ENCODE measurements at places on chromosomes 2 and 18. TPM values are rescaled to one million over a fixed set of nuclear protein-coding genes. Genes with fewer than 3 reads are reported as not detected.

GRCh38 chr2:180980943-180981911 lies 822 bp downstream of the UBE2E3 start:
- peak overlapping the region; percentile 82 for H3K27ac ChIP-seq
- H3K4me1 ChIP-seq = peaks cover 29% of the 10 kb centered on the region
- H3K36me3 ChIP-seq = peaks cover 18% of the 10 kb centered on the region
- H3K27me3 ChIP-seq = no peaks in the 10 kb centered on the region
- H3K4me3 ChIP-seq = peak overlapping the region; percentile 97

DNA sequence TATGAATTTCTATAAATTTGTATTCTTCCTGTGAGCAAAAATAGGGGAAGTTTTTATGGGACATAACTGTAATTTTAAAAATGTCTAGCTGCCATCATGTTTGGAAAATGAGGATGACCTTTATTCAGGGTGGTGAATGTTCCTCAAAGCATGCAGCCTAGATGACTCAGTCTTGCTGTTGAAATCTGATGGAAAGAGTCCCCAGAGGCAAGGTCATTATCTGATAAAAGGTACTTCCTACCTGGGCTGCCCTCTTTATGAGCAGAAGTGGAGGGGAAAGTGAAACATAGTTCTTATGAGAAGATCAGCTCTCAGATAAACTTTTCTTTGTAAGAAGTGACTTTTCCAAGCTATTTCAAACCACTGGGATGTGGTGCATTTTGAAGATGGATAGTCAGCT lies 1144.7 kb upstream of the PIK3C3 start:
- no peak overlapping the region for H3K27ac ChIP-seq
- DNase-seq = no peak
- H3K4me3 ChIP-seq = no peak overlapping the region
- H3K27me3 ChIP-seq = no peaks in the 10 kb centered on the region
- H3K36me3 ChIP-seq = no peaks in the 10 kb centered on the region

- no peak overlapping the region for H3K27ac ChIP-seq
- no peak overlapping the region for H3K4me3 ChIP-seq
- peaks cover 4% of the 10 kb centered on the region for H3K36me3 ChIP-seq
- DNase-seq = no peak
- H3K27me3 ChIP-seq = peaks cover 77% of the 10 kb centered on the region
Observed at GRCh38 chr2:199471443-199472057, 13.8 kb upstream of the SATB2 start.

GRCh38 chr2:53969285-53969967 lies 1.4 kb downstream of the PSME4 start:
- peaks cover 9% of the 10 kb centered on the region for H3K36me3 ChIP-seq
- peaks cover 58% of the 10 kb centered on the region for H3K4me1 ChIP-seq
- H3K27me3 ChIP-seq = no peaks in the 10 kb centered on the region

Gene DOK6
- total RNA-seq = not detected

Gene REG3G
- not detected for total RNA-seq

DNA sequence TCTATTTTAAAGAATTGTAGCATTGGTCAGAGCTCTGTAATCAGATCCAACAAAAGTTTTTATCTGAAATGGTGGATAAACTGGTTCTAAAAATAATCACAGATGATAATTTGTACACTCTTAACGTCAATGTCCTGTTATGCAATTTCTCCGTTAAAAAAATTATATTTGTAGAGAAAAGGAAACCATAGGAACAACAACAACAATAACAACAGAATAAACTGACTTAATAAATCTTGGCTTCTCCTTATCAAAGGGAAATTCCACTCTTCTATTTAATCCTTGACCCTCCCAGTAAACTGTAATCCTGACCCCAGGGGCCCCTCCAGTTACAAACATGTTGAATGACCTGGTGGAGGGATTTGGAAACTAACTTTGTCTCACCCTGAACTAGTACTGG lies 78.6 kb upstream of the ZFP36L2 start:
- DNase-seq = no peak
- no peak overlapping the region for H3K4me3 ChIP-seq
- no peaks in the 10 kb centered on the region for H3K36me3 ChIP-seq
- no peaks in the 10 kb centered on the region for H3K27me3 ChIP-seq
- H3K27ac ChIP-seq = no peak overlapping the region

DNA sequence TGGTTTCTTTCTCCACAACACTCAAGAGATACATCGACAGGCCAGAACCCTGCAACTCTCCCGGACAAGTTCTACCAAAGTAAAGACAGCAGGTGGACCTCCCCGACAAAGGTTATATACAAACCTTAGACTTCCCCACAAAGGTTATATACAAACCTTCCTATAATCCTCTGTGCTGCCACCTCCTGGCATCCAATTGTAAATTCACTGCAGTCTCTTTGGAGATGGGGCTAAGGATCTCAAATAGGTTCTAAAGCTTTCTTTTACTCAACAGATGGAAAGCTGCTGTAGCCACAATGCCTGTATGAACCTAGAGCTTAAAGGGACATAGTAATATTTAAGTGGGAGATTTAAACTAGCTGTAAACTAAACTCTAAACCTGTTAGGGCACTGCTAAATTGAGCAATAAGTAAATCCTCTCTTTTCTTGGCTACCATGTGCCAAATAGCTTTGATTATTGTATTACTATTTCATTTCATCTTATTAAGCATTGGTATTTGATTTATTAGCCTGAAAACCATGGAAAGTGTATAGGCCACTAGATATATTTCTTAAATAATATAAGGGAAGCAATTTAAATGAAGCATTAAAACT lies 9.8 kb upstream of the MREG start:
- peaks cover 4% of the 10 kb centered on the region for H3K4me1 ChIP-seq
- H3K36me3 ChIP-seq = no peaks in the 10 kb centered on the region
- H3K27me3 ChIP-seq = no peaks in the 10 kb centered on the region
- H3K4me3 ChIP-seq = no peak overlapping the region

- no peaks in the 10 kb centered on the region for H3K4me1 ChIP-seq
- DNase-seq = no peak
- no peaks in the 10 kb centered on the region for H3K36me3 ChIP-seq
Observed at GRCh38 chr2:211181626-211182025, 625.2 kb downstream of the CPS1 start.

DNA sequence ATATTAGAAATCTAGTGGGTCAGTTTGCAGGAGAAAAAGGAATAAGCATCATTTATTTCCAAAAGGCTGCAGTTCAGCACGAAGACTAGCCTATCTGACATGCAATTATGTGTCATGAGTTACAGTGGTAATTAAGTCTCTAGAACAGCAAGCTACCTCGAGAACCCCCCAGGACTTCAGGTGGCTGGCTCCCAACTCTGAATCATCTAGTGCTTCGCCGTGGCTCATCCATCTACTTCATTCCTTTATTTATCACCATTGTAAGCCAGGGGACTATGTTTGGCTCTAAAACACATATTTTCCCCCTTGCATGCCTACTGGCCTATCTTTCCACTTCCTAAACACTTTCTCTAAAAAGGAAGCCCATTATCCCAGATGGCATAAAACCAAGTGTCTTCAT lies 121.6 kb downstream of the TXNL1 start:
- H3K4me1 ChIP-seq = no peaks in the 10 kb centered on the region
- H3K4me3 ChIP-seq = no peak overlapping the region
- no peak overlapping the region for H3K27ac ChIP-seq

GRCh38 chr2:96225016-96225533 lies 16.4 kb upstream of the STARD7 start:
- H3K4me3 ChIP-seq = no peak overlapping the region
- DNase-seq = no peak
- H3K36me3 ChIP-seq = no peaks in the 10 kb centered on the region
- H3K4me1 ChIP-seq = no peaks in the 10 kb centered on the region
- no peaks in the 10 kb centered on the region for H3K27me3 ChIP-seq

Gene SCN3A
- total RNA-seq = not detected

DNA sequence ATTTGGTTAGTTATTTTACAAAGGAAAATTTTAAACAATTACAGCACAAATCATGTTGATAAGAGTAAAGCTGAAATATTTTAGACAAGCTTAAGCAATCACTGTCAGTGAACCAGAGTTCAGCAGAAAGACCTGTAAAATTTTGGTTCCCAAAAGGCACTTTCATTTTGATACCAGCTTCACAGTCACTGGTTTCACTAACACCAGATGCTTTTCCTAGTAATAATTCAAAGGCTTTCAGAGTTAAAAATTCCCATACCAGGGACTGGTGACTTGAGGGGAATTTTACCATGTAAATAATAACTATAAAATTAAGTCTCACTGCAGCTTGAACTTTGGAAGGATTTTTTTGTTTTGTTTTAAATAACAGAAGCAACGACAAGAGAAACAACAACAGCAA lies 102.3 kb upstream of the CD302 start:
- no peak for DNase-seq
- H3K27ac ChIP-seq = no peak overlapping the region
- peaks cover 9% of the 10 kb centered on the region for H3K36me3 ChIP-seq
- peaks cover 54% of the 10 kb centered on the region for H3K4me1 ChIP-seq
- no peaks in the 10 kb centered on the region for H3K27me3 ChIP-seq
- no peak overlapping the region for H3K4me3 ChIP-seq

Gene CTNNA2
- total RNA-seq = not detected

DNA sequence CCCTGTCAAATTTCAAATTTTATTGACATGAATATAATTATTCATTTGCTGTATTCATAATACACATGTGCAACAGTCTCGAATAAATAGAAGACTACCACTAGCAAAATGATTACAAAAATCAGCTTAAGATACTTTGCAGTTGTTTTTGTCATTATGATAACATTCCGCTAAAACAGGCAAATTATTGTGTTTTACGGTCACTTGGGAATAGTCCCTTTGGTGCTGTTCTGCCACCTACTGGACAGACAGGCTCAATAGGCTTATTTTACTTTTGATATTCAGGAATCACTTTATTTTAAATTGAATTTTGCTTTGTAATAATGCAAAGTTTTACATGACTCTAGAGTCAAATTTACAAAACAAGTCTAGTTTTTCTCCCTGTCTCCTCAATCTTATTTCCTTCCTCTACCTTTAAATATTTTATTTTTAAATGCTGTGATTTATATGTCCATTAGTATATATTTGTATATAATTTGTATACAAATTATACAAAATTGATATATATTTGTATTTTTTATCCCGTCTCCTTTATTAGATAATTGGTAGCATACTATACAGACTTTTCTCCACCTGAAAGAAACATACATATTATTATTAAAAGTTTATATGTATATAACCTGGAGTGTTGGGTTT lies 456.3 kb downstream of the DLGAP1 start:
- H3K36me3 ChIP-seq = no peaks in the 10 kb centered on the region
- peaks cover 11% of the 10 kb centered on the region for H3K27me3 ChIP-seq
- H3K4me1 ChIP-seq = no peaks in the 10 kb centered on the region
- DNase-seq = no peak
- H3K4me3 ChIP-seq = no peak overlapping the region
